Caco-2 (cell line): ENCODE measurements at places on chromosomes 11 and 22.

DNA sequence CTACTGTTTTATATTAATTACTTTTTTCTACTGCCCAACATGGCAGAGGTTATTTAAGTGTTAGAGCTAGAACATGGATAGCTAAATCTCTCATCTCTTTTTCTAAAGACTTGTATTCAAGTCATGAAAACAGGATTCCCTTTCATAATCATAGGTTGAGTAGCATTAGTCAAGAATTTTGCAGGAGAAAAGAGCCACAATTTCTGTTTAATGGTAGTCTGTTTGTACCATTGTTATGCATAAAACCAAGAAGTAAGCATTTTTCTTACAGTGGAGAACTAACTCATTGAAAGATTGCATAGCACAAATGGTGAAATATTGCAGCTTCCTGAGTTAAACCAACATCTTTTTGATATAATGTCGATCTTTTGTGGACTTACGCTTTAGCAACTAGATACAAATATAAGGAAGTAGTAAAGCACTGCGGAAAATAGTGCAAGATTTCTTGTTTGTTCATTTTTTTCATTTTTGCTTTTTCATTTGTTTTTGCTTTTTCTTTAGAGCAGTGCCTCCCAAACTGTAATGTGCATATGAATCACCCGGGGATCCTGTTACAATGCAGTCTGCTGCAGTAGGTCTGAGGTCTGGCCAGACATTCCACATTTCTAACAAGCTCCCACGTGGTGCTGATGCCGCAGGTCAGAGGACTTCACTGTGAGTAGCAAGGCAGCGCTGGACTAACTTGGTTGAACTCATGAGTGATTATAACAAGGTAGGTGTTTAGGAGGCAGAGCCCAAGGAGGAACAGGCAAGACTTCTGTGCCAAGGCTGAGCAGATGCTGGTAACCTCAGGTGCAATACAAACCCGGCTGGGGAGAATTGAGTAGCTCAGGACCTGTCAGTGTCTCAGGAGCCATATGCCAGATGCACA lies 4.6 kb downstream of the ETS1 start:
- DNase-seq, result no peak

GRCh38 chr11:75262961-75263852 lies 22.6 kb downstream of the TPBGL start:
- no peak for DNase-seq

- DNase-seq, result no peak
Measured at GRCh38 chr11:133600786-133601185, 68.5 kb upstream of the OPCML start.

GRCh38 chr11:116294630-116295029 lies 478.2 kb downstream of the BUD13 start:
- DNase-seq, result peak; percentile 88

GRCh38 chr11:67153971-67154370 lies 34.9 kb downstream of the KDM2A start:
- DNase-seq, result no peak

DNA sequence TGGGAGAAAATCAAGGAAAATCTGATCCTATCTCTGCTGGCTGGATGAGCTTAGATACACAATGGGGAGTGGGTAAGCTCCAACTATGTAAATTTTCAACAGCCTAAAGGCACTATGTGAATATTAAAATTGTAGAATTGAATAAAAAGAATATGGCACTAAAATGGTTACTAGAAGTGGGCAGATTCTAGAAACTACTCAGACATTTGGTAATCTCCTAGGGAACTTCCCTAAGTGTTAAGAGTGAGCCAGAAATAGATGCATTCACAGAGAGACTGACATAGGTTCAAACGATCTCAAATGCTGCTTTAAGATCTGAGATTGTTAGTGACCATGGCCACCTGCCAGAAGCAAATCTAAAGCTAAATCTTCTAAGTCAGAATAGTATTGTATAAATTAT lies 4.3 kb upstream of the OR52E1 start:
- DNase-seq, result no peak

GRCh38 chr11:132588366-132588765 lies 943.9 kb downstream of the OPCML start:
- DNase-seq, result no peak

DNA sequence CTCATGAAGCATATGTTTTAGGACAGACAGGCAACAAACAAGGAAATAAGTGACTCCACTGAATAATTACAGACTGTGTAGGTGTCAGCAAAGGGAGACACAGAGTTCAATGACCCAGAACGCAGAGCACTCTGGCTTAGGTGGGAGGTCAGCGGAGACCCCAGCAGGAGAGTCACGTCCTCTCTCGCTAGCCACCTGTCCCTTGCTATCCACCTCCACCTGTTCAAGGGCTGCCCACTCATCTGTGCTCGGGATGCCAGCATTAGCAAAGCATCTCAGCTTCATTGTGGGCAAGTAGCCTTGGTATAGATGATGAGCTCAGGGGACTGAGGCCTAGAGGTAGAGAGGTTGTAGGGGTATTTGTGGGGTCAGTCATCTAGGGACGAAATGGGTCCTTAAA lies 21.8 kb upstream of the ATXN10 start:
- no peak for DNase-seq

- no peak for DNase-seq
Measured at GRCh38 chr11:38543311-38543710, 1945.3 kb upstream of the RAG2 start.

GRCh38 chr22:37027556-37027955 lies 8.0 kb downstream of the MPST start:
- no peak for DNase-seq

DNA sequence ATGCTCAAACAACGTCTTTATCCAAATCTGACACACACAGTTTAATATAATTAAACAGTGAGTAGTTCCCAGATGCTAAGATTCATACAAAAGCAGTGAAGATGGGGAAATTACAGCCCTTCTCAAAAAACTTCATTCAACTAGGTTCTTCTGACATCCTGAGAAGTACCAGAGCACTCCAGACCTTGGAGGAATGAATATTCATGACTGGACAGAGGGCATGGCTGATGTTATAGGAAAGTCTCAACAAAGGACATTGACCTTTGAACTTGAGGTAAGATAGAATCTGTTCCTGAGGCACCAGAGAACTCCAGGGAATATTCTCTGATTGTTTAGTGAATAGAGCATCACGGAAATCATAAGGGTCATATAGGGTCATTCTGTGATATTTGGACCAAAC lies 106.4 kb upstream of the SLC5A12 start:
- DNase-seq, result no peak

DNA sequence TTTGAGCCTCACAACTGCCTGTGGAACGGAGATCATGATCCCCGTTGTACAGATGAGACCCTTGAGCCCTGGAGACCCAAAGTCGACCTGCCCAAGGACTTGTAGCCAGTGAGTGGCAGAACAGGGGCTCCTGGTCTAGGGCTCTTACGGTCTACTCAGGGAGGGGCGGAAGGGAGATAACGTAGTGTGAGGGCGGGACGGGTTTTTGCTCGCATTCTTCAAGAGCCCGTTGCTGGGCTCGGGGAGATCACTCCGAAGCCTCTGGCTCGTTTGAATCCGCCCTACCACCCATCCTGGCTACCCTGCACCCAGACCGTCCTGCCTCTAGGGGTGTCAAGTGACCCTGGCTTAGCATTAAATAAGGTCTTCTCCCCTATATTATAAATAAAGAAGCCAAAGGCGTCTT lies 639 bp downstream of the CRY2 start:
- peak; percentile 72 for DNase-seq

GRCh38 chr11:45879803-45880686 lies 5.4 kb upstream of the MAPK8IP1 start:
- DNase-seq, result no peak

- DNase-seq, result no peak
Measured at GRCh38 chr11:76801736-76802135, 18.6 kb downstream of the TSKU start.

DNA sequence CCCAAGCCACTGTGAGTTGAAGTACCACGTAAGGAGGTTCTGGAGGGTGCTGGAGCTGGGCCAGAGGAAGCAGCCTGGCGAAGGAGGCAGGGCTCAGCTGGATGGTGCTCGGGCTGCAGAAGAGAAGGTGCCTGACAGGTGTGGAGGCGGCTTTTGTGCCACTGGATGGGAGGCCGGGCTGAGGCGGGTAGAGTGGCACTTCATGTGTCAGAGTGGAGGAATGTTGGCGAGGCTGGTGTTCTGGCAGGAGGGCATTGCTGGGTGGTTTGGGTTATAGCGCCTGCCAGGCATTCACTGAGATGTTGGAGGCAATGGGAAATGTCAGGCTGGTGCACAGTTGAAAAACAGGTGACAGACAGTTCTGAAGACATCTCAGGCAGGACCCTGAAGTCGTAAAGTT lies 24.2 kb downstream of the UBE2L3 start:
- DNase-seq, result no peak

GRCh38 chr11:125343718-125344131 lies 152.3 kb downstream of the FEZ1 start:
- no peak for DNase-seq

GRCh38 chr11:76624500-76625379 lies 45.8 kb downstream of the LRRC32 start:
- peak; percentile 69 for DNase-seq
